Spleen (tissue), 13 donors: ENCODE measurements at places on chromosomes 3 and 15. TPM values are rescaled to one million over a fixed set of nuclear protein-coding genes. Genes with fewer than 3 reads are reported as not detected.

- no peak for DNase-seq
These were observed 331.4 kb upstream of the WNT5A start for GRCh38 chr3:55818485-55818884.

GRCh38 chr3:8576841-8577571 lies 67.6 kb downstream of the SSUH2 start:
- no peak for DNase-seq

C3orf52 gene
- 2.0 TPM for total RNA-seq

GRCh38 chr15:55846116-55846707 lies 103.3 kb upstream of the PRTG start:
- DNase-seq, result no peak

DNA sequence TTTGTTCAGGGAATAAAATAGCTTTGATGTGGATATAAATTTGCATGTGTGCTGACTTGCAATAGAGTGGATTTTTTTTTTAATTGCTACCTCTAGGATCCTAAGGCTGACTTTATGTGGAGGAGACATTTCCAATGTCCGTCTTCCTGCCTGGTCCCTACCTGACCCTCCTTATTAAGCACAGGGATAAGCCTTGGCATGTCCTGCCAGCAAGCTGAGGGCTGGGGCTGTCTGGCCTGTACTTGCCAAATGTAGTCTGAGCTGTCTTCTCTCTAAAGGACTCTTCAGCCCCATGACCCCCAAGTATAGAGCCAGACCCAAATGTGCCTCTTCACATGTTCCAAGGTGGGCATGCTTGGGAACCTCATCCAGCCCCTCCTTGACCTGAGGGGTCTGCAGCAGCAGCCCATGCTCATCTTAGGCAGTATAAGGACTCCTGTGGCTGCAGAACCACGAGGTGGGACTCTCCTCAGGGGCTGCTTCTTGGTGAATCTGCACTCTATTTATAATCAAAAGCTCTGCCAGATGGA lies 88.8 kb downstream of the CACNA1D start:
- no peak for DNase-seq

DNA sequence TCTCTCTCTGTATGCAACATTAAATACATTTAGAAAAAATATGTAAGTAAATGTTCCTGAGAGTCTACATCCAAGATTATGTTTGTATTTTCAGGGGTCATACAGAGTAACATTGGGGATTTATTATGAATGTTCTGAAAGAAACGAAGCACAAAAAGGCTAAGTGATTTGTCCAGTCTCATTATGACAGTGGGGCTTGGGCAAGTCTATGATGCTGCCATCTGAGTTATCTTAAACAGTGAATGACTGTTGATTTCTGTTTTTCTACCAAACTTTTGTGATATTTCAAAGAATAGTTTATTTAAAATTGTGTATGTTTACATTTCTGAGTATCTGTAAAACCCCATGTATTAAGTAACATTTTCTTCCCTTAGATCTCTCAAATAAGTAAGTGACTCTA lies 481.2 kb upstream of the ZNF717 start:
- no peak for DNase-seq

RHOV gene
- not detected for total RNA-seq

DNA sequence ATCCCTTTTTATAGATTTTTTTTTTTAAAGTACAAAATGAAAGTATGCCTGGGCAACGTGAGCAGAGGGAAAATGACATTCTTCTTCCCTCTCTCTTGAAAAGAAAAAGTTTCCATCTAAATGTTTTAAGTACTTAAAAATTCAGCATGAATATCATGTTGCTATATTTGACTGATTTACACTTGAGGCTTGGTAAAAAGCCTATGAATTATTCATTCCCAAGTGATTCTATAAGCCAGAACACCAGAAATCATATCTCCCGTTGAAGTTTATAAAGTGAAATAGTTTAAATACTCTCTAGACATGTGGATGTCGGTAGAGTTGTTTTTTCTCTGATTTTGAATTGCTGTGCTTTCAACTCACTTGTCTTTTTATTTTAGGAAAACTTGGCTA lies 276.2 kb upstream of the RARB start:
- DNase-seq, result no peak

DNA sequence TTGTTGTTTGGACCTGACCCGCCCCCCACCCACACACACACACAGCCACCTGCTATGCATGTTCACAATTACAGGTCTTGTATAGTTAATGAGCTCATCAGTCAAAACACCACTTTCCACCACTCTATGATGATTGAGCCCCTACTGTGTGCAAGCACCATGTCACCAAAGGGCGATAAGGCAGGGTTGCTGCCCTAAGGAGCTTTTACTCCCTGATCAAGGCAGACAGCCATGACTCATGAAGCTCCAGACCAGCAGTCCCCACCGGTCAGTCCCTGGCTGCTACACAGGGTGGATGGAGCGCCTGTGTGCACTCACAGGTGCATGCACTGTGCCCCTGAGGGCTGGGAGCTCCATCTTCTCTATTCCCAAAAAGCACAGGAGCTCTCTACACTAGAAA lies 270.6 kb downstream of the CLSTN2 start:
- no peak for DNase-seq

- DNase-seq, result no peak
These were observed 87.7 kb downstream of the LIPC start for GRCh38 chr15:58519516-58519915.

DNA sequence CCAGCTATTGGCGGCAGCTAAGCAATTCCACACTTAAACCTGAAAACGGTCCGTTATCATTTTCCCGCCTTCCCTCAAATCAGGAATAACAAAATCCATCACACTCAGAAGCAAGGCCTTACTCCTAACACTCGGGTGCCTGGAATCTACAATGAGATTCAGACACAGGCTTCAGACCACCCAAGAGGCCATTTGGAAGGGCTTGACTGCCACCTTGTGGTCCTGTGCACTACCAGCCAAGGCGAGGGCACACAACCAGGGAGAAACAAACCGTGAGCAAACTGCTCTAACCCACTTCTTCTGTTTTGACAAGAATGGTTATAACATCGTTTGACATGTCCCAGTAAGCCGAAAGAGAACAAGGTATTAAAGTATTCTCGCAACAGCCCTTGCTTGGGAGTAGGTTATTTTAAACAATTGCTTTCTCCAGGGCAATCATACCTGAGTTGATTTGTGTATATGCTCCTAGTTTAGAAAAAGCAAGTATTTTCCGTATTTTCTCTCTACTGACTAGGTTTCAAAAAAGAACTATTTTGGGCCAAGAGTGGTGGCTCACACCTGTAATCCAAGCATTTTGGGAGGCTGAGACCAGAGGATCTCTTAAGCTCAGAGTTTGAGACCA lies 40.1 kb upstream of the TAFA4 start:
- no peak for DNase-seq

DNA sequence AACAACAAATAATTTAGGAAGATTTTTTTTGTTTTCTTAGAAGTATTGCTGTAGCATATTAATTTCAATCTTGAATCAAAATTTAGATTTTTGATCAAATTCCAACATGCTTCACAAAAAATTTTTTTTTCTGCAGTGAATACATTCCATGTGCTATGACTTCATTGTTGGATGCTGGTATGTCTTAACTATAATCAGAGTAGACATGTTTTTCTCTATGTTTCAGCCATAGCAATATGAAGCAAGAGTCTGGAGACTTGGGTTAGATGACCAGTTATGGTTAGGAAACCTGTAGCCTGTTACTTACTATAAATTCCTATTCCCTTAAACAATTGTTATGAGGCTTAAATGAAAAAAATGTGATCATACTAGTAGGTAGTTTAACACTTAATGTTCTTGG lies 176.1 kb upstream of the CHL1 start:
- no peak for DNase-seq

- DNase-seq, result no peak
These were observed 432.5 kb downstream of the MFSD1 start for GRCh38 chr3:159234306-159234705.

DLEC1 gene
- total RNA-seq, result 2.3 TPM

DNA sequence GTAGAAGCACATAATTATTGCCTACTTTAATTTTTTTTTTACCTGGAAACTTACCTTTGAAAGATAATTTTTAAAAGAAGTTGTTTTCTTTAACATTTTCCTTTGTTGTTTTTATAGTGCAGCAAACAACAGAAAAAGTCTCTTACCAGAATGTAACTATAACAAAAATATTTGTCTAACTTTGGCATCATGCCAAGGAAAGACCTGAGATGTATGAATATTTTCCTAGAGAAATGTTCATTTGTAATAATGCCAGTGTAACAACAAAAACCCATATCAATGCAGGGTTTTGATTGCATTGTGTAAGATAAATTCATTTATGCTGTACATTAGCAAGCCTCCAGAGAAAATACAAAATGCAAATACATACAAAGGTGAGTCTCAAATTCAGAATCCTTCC lies 775.7 kb downstream of the SI start:
- DNase-seq, result no peak

DNA sequence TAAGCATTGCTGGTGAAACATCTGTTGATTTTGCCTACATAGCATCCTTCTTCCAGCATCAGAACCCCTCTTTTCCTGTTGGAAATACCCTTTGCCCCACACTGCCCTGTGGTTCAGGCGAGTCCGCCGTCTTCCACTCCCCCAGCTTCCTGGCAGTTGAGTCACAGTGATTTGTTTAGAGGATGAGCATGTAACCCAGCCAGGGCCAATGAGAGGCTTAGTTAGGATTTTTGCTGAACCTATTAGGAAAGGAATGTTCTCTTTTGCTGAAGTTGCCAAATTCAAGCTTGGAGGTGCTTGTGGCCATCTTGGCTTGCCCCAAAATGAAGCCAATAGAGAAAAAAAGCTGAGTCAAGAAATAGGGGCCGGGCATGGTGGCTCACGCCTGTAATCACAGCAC lies 19.0 kb upstream of the MEX3B start:
- no peak for DNase-seq

DNA sequence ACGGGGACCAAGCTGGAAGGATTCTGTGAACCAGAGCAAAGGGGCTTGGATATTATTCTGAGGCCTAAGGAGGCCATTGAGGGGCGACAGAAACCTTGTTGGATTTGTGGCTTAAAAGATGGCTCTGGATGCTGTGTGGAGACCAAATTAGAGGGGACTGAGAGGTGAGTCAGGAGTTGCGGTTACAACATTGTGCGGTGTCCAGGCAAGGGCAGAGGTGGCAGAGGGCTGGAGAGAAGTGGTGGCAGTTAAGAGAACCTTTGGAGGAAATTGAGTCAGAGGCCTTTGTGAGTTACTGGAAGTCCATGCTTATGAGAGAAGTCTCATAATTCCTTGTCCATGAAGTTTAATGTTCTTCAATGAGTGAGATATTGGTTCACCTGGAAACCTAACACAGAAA lies 143.2 kb downstream of the FAM43A start:
- DNase-seq, result peak; percentile 30

PP2D1 gene
- not detected for total RNA-seq

GRCh38 chr3:191390580-191390979 lies 60.3 kb upstream of the UTS2B start:
- DNase-seq, result no peak

COL6A6 gene
- total RNA-seq, result 6.5 TPM

DNA sequence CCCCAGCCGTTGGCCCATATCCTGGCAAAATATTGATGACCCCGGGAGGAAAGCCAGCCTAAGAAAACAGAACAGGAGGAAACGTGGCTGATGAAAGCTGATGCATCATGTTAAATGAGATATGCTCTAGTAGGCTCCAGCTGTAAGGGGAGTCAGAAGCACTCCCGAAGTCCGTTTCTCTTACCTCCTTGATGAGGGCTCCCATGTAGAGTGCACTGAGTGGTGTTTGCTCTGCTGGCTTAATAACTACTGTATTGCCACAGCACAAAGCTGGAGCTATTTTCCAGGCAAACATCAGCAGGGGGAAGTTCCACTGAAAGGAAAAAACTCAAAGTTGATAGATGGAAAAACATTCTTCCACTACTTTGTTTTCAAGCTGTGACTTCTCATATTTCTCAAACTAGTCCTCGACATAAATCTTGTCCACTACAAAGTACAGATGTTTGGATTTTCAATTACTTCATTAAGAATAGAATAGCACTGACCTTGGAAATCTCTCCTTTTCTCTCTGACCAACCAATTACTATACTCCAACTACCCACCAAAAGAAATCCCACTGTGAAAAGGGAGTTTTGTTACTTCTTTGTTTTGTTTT lies 72.7 kb downstream of the ALDH1A2 start:
- no peak for DNase-seq

DNA sequence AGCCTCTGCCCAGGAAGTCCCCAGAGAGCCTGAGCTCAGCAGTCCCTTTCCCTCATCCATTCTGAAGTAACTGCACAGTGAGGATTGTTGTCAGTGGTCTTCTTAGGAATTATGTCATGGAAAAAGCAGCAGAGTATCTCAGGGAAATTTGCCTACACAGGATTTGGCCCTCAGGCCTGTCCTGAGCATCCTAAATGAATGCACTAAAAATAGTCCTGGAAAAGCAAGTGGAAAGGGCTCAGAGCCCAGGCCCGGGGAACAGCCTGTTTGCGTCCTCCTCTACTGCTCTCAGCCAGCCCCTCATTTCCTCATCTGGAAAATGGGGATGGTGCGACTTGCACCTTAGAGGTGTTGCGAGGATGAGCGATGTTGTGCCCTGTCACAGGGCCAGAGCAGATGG lies 21.6 kb downstream of the LYSMD4 start:
- DNase-seq, result no peak

- DNase-seq, result peak; percentile 94
These were observed 93.2 kb upstream of the RNF7 start for GRCh38 chr3:141644931-141645330.

- DNase-seq, result no peak
These were observed 281.9 kb upstream of the LRRFIP2 start for GRCh38 chr3:37456270-37456708.

GRCh38 chr3:153320585-153321128 lies 158.6 kb downstream of the RAP2B start:
- DNase-seq, result no peak

CPNE9 gene
- not detected for total RNA-seq

GRCh38 chr3:193895409-193895808 lies 240.5 kb upstream of the HES1 start:
- no peak for DNase-seq

CP gene
- 121 TPM for total RNA-seq

- DNase-seq, result no peak
These were observed 30.2 kb downstream of the KCNAB1 start for GRCh38 chr3:156150434-156151066.

ZNF774 gene
- total RNA-seq, result 1.4 TPM

GABRR3 gene
- total RNA-seq, result not detected

NME9 gene
- not detected for total RNA-seq

A4GNT gene
- not detected for total RNA-seq
